HL-60 (cell line): ENCODE measurements at places on chromosomes 12 and 14.
A peak's percentile ranks its signal among the peaks of the same experiment; 100 is the strongest.

- DNase-seq, result no peak
Measured at GRCh38 chr14:69713209-69713781, 53.6 kb upstream of the SRSF5 start.

DNA sequence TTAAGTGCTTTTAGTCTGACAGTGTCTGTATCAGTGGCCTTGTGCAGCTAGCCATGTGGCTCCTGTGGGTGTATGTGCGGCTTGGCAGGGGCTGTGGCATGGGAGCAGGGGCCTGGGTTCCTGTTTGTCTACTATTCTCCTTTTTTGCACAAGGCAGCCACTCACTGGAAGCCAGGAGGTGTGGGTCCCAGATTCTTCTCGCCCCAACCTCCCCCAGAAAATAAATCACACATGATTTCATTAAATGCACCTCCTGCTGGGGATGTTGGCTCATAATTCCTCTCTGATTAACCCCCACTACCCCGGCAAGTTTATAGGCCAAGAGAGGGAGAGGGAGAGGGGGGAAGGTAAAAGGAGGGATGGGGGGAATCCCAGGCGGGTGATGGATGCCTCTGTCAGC is 17.6 kb downstream of the CALCOCO1 start:
- peak; percentile 34 for DNase-seq

- DNase-seq, result no peak
Measured at GRCh38 chr12:117865505-117865904, 103.3 kb downstream of the KSR2 start.

DNA sequence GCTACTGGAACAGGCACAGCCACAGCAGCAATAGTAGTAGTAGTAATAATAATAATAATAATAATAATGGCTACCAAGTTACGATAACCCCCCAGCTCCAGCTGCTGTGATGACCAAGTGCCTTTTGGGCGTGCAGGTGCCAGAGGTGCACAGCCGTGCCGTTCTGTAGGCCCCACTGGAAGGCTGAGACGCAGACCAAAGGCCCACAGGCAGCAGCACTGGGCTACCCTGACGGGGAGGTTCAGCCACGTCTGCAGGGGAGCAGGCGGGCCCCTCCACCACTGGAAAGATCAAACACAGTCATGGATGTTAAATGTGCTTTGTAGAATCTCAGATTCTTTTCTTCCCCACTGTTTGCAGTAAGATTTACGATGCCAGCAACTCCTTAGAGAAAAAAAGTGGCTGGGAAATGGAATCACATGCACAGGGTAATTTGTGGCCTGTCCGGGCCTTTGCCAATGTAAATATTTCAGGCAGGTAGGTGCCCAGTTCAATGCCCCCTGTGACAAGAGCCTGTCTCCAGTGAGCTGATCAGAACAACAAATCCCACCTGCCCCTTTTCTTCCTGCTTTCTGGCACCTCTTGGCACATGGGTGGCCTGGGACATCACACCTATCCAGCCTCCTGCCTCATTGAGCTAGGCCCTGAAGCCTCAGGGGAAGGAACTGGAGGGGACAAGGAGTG is 32.6 kb downstream of the CCDC85C start:
- DNase-seq, result no peak

GRCh38 chr12:78392918-78393317 is 471.7 kb upstream of the SYT1 start:
- no peak for DNase-seq

DNA sequence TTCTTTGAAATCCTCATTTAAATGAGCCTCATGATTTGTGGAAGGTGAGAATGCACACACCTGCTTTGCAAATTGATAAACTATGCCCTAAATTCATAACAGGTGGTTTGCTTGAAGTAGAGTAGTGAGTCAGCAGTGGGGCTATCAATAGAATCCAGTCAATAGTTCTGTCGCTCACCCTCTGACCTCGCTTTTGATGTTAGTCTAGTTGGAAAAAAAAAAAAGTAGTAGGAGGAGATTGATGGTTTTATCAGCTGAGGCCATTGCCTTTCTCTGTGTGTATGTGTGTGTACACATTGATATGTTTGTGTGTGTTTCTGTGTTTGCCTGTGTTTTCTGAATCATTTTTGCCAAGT is 267.3 kb downstream of the SNAPC1 start:
- no peak for DNase-seq

- no peak for DNase-seq
Measured at GRCh38 chr12:68620519-68621471, 10.1 kb downstream of the RAP1B start.

DNA sequence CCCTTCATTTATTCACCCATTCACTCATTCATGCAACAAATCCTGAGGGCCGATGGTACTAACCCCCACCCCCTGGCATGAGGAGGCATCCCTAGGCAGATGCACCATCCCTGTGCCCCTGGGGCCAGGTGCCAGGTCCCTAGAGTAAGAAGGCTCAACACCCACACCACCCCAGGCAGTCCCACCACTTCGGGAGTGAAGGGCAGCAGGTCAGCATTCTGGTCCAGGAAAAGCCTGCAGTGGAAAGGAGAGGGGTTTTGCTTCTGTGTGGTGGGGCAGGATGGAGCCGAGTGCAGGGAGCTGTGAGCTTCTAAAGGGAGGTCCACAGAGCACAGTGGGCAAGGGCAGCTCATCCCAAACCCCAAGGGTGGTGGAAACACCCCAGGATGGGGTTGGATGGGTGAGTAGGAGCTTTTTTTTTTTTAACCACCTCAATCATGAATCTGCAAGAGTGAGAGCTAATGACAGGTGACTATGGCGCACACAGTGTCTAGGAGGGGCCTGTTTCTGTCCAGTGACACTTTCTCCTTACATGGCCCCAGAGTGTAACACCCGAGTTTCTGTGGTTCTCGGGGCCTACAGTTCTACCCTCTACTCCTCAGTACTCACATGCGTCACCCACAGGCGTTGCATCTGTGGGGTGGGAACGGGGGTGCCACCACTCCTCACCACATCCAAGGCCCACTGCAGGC is 414.3 kb downstream of the TMEM121 start:
- no peak for DNase-seq

DNA sequence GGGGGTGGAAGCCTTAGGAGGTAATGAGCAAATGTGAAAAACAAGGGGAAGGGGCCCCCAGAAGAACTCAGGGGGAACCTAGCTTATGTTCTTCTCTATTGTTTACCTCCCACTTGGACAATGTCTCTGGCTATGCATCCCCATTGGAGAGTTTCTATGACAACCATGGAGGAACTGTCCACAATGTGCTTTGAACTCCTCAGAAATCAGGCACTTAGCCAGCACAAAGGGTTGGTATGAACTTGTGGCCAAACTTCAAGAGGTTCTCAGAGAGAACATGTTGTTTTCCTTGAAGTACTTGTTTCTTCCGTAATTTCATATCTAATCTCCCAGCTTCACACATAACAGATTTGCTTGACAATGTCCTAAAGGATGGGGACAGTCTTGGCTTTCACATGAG is 202.8 kb upstream of the PELI2 start:
- DNase-seq, result no peak

DNA sequence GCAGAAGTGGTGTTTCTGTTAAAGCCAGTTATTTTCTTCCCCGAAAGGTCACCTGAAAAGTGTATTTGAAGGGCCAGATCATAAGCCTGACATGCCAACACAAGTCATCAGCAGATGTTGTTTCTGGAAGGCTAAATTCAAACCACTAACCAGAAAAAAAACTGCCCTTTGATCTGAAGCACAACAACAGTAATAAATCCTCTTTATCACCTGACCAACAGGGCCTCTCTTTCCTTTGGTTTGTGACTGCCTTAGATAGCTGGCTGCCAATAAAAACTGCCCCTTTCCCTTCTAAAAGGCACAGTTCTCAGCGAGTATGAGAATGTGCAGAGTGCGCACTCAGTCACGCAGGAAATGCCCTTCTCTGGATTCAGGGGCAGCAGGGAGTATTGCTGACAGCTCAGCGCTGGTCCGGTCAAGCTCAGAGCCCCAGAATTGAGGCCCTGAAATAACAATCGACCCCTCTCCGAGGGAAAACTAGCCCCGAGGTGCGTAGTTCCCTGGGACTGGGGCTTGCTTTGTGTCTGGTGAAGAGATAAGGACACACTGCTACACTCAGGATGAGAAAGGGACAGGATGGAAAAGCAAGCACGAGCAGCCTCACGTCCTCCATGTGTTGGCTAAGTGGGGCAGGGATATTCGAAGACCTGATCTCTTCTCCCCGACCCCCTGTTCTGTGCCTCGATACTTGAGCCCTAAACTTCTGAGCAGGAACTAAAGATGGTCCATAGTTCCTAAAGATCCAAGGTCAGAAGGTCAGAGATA is 184.2 kb upstream of the GZMB start:
- no peak for DNase-seq

DNA sequence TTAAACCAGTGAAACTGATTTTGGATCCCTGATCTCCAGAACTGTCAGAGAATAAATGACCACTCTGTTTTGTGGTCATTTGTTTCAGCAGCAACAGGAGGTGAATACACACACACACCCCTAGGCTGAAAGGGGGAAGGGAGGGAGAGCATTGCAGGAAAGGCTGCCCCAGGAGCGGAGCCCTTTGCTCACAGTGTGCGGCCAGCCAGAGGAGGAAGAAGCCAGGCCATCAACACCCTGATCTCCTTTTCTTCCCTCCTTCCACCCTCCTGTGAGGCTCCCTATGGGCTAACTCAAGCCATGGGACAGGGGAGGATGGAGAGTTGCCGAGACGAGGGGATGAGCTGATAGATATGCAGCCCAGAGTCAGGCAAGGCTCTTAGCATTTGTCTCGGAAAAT is 211.9 kb downstream of the TBX5 start:
- no peak for DNase-seq

DNA sequence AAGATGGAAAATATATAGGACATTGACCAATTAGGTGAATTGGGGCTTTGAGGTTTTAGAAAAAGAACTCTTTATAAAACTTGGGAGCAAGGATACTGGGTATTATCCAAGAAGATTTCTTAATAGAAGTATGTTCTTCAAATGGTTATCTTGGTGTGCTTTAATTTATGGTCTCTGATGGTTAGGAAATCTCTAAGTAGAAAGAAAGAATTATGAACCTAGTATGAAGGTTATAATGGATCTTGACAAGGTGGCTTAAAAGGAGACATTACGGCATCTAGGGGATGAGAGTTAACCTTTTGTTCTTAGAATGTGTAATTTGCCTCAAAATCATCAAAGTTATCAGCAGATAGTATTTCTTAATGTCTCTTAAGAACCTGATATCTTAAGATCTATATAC is 210.4 kb upstream of the PRICKLE1 start:
- DNase-seq, result no peak

- DNase-seq, result no peak
Measured at GRCh38 chr12:50572760-50573159, 68.0 kb downstream of the DIP2B start.

DNA sequence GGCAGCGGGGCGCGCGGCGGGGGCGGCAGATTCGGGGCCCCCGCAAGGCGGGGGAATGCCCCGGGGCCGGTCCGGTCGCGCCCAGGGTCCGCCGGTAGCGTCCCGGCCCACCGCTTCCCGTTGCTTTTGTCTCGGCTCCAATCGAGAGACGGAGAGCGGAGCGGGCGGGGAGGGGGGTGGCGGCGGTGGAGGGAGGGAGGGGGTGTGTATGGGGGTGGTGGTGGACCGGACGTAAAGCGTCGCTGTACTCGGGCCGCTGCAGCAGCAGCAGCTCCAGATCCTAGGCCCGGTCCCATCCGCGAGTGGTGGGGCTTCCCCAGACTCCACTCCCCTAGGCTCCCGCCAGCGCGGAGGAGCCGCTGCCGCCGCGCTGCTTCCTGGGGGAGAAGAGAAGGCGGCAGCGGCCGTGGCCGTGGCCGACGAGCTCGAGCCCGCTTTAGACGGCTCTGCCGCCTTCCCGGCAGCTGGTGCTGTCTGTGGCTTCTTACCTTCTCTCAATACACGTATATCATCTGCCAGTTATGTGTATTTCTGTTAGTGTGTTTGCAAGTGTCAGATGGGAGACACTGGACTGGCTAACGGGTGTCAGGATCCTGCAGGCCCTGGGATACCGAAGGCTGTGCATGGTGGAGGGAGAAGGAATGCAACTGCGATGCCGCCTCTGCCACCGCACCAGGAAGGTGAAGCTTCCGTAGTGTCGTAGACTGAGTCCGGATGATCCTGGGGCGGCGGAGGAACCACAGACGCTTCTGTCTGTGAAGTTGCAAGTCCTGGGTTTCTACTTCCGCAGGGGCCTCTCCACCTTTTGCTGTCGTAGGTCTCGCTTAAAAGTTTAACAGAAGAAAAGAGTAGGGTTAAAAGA is 508 bp downstream of the CNOT2 start:
- DNase-seq, result peak; percentile 49

DNA sequence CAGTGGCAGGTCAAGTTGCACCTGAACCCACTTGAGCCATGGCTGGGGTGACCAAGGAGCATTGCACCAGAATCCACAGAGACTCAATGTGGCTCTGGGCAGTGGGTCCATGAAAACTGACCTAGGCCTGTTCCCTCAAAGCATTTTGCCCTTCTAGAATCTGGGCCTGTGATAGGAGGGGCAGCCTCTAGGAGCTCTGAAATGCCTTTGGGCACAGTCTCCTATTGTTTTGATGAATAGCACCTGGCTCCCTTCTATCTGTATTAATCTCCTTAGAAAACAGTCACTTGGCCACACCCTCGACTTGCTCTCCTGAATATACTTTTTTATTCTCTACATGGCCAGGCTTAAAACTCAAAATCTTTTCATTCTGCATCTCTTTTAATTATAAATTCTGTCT is 14.1 kb upstream of the KRAS start:
- no peak for DNase-seq

DNA sequence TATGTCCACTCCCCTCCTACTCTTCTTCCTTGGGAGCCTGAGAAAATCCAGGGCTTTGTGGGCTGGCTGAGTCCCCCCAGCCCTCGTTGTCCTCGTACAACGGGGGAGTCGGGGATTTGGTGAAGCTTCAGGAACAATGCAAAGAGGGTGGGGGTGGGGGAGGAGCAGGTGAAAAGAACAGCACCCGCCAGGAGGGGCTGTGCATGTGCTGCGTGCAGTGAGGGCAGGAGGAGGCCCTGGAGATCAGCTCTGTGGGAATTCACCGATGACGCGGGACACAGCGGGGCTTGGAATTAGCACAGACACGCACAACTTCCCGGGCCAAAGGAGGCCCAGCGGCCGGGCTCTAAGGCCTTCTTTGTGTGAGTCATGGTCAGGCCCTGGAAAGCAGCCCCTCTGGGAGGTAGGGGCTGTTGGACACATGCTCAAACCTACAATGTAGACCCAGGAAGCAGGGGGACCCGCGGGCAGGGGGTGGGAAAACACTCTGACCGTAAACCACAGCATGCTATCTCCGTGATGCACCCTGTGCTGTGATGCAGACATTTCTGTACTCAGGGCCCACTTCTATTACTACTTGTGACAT is 32.8 kb downstream of the RBM19 start:
- no peak for DNase-seq

DNA sequence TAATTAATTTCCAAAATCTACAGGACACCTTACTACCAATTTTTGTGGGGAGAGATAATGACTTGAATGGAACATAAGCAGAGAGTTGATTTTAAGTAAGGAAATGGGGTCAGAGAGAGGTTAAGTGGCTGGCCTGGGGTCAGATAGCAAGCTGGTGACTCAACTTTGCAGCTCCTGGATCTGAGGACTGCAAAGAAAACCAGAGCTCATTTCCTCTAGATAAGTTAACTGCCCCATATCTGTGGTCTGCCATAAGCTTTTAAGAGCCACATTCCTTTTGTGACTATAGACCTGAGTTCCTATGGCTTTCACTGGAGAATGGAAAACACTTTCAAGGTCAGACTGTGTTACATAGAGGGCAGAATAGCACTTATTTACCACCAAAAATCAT is 201.2 kb upstream of the PRICKLE1 start:
- DNase-seq, result no peak

GRCh38 chr14:29390081-29390832 is 537.4 kb downstream of the PRKD1 start:
- DNase-seq, result no peak

- no peak for DNase-seq
Measured at GRCh38 chr12:24778486-24779304, 170.2 kb downstream of the BCAT1 start.
